ENCODE measurements at places on chromosomes 7 and 10. TPM values are rescaled to one million over a fixed set of nuclear protein-coding genes. Genes with fewer than 3 reads are reported as not detected.

ZNF467 gene
- total RNA-seq = 2.7 TPM

PPP3CB gene
- total RNA-seq = 10.5 TPM

PARD3 gene
- total RNA-seq = 45.8 TPM

TMEM225B gene
- not detected for total RNA-seq

SEPTIN7 gene
- total RNA-seq = 244 TPM

SLC26A5 gene
- under 0.01 TPM for total RNA-seq

CCDC3 gene
- 1.5 TPM for total RNA-seq

MSANTD7 gene
- 12.6 TPM for total RNA-seq

GDF10 gene
- not detected for total RNA-seq

RAMP3 gene
- total RNA-seq = 0.81 TPM

EPO gene
- not detected for total RNA-seq

LRRC17 gene
- total RNA-seq = 4.1 TPM

PSD gene
- total RNA-seq = under 0.01 TPM

LIPF gene
- total RNA-seq = not detected

NOM1 gene
- 23.0 TPM for total RNA-seq

ITGA8 gene
- total RNA-seq = 0.25 TPM

FAM25C gene
- total RNA-seq = not detected

CAV2 gene
- 400 TPM for total RNA-seq

CNTNAP2 gene
- 1.3 TPM for total RNA-seq

TFEC gene
- 8.5 TPM for total RNA-seq

YKT6 gene
- 74.7 TPM for total RNA-seq

OR2A5 gene
- not detected for total RNA-seq

HYAL4 gene
- 1.2 TPM for total RNA-seq

PODXL gene
- total RNA-seq = 189 TPM

ZNF365 gene
- total RNA-seq = 0.25 TPM

AASS gene
- 37.9 TPM for total RNA-seq

CISD1 gene
- total RNA-seq = 14.2 TPM

CASD1 gene
- total RNA-seq = 11.2 TPM

WDR86 gene
- total RNA-seq = not detected

DDC gene
- total RNA-seq = not detected

CCL24 gene
- not detected for total RNA-seq

HOXA11 gene
- total RNA-seq = 0.31 TPM

HSPA12A gene
- total RNA-seq = 1.5 TPM

Data from bladder microvascular endothelial cell (primary cell).